Activated T-helper 1 cell treated with Interleukin-2 at 50 U/mL for 16 hours (primary cell): ENCODE measurements at places on chromosomes 7 and 10.

DNA sequence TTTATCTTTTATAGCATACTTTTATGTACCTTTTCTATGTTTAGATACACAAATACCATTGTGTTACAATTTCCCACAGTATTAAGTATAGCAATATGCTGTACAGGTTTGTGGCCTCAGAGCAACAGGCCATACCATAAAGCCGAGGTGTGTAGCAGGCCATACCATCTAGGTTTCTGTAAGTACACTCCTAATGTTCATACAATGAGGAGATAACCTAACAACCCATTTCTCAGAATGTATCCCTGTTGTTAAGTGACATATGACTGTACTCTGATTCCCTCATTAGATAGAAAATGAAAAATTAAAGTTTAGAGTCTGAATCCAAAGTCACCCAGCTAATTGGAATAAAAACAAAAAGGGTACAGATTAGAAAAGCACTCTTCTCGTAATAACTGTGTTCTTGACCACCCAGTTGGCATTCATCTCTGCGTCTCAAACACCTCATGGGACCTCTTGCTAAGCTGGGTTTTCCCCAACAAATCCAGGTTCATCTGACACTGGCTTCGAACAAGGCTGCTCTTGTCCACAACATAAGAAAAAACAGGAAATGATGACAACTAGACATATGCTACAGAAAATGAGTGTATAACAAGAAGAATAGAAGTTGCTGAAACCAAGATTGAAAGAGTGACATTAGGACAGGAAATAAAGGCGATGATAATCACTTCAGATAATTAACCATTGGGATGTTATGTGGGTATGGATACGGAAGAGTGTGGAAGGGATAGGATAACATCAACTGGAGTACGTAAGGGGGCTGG is 1.4 kb downstream of the NDUFB8 start:
- no peak for DNase-seq

DNA sequence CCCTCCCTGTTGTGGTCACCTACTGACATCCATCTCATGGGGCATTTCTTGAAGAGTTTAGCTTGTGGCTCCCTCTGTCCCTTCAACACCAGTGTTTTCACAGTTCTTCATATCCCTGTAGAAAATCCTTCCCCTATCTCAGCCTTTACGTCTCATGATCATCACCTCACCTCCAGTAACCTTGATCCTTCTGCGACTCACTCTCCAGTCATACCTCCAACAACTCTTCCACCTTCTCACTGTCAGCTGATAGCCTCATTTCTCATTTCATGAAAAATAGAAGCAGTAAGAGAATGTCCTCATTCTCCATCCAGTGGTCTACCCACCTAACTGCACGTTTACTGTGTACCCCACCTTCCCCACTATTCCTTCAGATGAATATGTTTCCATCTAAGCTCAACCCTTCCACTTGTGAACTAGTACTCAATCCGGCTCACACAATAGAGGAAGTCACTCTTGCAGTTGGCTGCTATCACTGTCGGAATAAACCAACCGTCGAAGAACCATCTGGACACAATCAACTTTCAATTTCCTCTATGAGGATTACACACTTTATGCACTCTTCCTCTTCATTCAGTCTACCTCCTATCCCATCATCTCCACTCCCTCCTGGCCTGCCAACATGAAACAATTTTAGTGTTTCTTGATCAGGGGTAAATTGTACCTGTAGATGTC is 256.0 kb downstream of the AHR start:
- no peak for DNase-seq

DNA sequence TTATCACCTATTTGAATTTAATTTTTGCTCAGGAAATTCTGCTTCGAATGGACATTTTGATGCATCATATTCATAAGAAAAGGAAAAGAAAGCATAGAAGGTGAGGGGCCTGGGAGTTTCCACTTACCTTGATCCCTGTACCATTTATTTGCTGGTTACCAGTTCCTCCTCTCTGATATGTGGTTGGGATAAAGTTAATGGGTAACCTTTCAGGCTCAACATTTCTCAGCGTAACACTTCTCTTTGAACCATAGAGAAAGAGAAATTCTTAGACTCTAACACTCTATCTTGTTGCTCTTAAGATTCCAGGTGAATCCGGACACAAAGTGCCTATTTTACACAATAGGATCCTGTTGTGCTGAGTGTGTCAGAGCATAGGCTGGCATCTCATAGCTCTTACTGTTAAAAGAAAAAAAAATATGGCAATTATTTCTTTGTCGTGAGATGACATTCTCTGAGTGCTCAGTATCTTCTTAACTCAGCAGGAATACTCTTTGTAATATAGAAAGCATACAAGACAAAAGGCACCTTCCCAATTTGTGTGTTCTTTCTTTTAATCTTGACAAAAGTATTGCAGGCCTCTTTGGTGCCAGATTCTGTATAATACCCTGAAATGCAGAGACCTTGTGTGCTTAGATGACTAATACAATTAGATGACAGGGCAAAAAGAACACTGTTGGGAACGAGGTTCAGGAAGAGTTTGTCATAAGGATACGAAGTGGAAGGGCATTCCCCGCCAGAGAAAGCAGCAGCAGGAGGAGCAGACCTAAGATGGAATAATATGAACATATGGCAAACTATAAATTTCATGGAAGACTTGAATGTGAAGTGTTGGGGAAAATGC is 689.6 kb downstream of the NRG3 start:
- DNase-seq = no peak

DNA sequence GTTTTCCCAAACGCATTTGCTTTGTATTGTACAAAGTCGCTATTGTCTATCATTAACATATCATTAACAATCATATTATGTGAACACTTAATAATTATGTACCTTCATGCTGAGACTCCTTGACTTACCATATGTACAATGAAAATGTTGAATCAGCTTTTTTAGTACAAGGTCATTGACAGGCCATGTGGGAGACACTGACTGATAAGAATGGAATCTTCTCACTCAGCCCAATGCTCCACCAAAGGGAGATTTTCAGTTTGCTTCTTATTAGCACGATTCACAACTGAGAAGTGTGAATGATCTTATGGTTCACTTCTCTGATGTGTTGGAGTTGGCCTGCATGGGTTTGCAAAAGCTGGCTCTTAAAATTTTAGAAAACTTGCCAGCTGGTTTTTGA is 253.5 kb upstream of the TEX47 start:
- DNase-seq = no peak

- DNase-seq = no peak
These were observed 120.4 kb downstream of the ARHGAP21 start for GRCh38 chr10:24603333-24603732.

GRCh38 chr10:30625080-30625479 is 4.5 kb downstream of the LYZL2 start:
- no peak for DNase-seq

GRCh38 chr7:66088861-66089838 is 13.5 kb downstream of the ASL start:
- DNase-seq = no peak

DNA sequence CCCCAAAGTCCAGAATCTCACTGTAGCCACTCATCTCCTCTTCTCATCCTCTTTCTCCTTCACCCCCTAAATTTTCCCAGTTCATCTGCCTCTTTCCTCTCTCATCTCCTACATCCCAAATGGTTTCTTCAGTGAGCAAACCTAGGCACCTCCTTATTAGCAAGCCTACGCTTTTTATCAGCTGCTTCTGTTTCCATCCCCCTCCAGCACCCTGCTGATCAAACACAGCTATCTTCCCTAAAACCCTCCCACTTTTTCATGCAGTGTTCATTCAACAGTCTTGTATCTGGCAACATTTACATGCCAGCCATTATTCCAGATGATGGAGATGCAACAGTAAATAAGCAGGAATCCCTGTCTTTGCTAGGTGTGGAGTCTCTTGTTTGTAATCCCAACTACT is 3.3 kb upstream of the ABRAXAS2 start:
- DNase-seq = no peak

DNA sequence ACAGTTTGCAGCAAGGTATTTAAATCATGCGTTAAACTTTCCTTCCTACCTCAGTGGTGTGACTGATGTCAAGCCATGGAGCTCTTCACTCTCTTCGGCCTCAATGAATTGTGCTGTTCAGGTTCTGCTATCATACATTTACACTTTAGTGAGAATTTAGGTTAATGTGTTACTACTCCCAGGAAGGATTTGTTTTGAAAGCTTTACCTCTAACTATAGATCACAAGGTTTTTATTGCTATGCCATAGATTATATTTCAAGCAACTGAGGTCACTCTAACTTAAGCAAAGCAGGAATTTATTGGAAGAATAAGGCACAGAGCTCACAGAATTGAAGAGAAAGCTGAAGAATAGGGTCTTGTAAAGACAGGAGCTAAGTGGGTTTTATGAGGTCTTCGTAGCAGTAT is 11.0 kb upstream of the ADD3 start:
- no peak for DNase-seq

- DNase-seq = no peak
These were observed 34.1 kb upstream of the SFRP5 start for GRCh38 chr10:97805949-97806348.

- no peak for DNase-seq
These were observed 88.8 kb downstream of the GSAP start for GRCh38 chr7:77327067-77327931.

GRCh38 chr7:51611937-51612336 is 295.3 kb upstream of the COBL start:
- DNase-seq = no peak

DNA sequence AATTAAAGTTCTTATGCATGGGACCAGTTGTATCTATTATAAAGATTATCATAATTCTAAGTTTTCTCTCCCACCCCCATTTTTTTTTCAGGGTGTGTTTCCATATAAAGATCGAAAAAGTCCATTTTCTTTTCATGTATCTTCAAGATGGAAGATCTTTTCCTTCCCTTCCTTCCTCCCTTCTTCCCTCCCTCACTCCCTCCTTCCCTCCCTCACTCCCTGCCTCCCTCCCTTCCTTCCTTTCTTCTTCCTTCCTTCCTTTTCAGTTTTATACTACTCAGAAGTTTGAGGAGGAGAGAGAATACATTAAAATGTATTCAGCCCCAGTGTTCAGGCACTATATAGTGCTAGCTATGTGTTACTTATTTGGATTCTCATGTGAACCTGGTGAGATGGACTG is 98.0 kb downstream of the POLL start:
- no peak for DNase-seq

DNA sequence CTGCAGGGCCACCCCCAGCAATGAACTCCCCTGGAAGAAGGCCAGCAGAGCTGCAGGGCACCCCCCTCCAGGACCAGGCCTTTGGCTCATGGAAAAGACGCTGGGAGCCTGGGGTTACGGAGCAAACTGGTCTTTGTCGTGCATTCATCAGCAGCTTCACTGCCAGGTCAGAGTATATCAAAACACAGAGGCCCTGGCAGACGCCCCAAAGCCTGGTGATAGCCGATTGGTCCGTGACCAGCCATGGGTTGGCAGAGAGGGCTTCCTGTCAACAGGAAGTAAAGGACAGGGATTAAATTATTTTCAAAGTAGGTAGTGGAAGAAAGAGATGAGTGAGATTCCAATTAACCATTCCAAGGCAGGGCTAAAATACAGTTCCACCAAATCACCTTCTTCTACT is 9.0 kb downstream of the PRKAG2 start:
- DNase-seq = no peak

DNA sequence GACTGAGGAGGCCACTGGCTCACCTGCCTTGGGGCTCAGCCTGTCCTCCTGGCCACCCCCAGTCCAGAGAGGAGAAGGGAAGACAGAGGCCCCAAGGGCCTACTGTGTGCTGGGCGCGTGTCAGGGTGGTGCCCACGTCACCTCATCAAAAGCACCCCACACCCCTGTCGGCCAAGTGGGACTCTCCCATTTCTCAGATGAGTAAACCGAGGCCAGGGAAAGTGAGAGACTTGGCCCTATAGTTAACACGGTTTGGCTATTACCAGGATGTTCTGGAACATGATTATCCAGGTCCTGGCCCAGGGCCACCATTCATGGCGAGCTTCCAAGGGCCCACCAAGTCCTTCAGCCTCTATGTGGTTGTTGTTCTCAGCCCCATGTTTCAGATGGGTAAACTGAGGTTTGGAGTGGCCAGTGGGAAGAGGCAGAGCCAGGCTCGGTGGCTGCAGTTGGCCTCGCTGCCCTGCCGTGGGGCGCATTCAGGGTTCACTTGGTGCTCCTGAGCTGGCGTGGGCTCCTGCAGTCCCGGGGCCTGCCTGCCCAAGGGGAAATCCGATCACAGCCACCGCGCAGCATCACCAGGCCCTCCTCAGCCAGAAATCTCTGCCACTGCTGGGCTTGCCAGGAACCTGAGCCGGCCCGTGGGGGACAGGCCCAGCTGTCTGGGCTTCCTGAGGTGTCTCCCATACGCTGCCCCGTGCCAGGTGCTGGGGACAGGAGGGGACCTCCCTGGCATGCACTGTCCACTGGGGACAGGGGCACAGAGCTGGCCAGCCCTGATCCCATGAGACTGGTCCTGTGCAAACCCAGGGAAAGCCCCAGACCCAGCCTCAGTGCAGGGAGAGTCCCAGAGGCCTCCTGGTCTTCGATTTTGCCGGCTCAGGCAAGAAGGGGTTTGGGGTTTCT is 117.7 kb upstream of the TNRC18 start:
- DNase-seq = no peak

DNA sequence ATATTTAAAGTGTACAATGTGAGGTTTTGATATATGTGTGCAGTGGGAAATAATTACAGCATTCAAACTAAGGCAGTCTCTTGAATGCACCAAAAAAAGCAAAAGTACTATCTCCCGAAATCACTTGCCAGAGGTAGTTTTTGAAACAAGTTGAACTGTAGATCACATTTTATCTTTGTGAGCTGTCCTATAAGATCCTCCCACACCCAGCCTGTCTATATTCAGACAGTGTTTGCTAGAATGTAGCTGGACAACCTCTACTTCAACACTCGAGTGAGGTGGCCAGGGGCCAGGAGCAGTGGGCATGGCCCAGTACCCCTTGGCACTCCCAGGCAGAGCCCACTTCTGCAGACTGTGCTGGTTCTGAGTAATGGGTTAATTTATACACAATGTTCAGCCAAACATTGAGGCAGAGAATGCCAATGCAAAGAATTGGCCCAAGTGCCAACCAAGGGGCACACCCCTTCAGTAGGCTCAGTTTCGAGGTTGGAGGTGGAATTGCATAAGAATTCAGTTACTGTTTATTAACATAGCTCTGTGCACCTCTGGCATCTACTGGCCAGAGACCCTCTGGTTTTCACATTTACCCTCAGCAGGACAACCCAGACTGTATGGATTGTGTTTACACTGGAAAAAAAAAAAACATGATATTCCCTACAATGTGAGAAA is 70.5 kb downstream of the AHR start:
- no peak for DNase-seq

DNA sequence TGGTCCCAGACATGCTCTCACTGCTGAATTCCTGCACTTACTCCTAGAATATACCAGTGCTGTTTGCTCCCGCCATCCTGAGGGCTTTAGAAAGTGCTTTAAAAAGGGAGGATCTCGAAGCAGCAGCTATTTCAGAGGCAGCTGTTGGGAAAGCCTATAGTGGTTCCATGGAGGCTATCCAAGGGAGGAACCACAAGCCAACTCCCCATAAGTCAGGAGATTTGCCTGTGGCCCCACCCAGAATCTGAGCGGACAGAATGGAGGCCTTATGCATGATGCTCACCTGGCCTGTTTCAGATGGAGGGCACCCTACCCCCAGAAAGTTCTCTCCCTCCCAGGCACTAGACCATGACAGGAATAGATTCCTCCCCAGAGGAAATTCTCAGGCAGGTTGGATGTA is 2.3 kb upstream of the KCNIP2 start:
- no peak for DNase-seq

GRCh38 chr7:112156412-112156811 is 49.8 kb downstream of the DOCK4 start:
- DNase-seq = no peak
